ENCODE measurements at places on chromosomes 6 and 20.

DNA sequence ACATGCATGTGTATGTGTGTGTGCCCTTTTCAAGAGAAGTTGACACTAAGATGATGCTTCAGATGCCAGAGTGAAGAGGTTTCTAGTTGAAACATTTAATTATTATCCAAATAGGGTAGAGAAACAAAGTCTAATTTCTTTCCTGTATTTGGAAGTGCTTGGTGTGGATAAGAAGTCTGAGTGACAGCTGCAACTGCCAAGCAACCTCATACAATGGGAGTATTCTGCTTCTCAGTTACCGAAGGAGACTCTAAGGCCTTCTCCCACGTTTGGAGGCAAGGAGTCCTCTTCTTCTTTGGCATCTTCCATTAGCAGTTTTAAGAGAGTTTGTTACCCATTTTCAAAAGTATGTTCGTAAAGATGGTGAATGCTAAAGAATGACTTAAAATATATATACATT is 82.4 kb downstream of the HDGFL1 start:
- no peak for DNase-seq

- DNase-seq = no peak
Observed at GRCh38 chr6:1461207-1461606, 71.8 kb downstream of the FOXF2 start.

DNA sequence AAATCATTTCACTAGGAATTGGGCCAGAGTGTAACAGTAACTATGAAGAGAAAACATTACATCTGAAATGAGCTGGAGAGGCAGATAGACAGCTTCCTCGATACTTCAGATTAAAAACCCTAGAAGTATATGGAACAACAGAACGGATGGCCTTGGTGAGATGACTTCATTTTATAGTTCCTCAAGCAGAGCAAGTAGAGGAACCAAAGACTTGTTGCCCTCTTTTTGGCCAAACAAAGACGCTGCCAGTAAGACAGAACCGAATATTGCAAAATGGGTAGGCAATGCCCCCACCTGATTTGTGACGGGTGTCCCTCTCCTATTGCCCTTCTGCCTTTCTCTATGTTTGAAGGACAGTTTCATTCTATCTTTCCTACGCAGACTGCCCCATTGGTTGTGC is 53.5 kb downstream of the AGPAT4 start:
- DNase-seq = no peak

GRCh38 chr6:90109141-90109540 is 187.5 kb downstream of the BACH2 start:
- DNase-seq = no peak

- no peak for DNase-seq
Observed at GRCh38 chr6:36463676-36464075, 20.9 kb downstream of the KCTD20 start.

GRCh38 chr6:72282201-72282600 is 339.7 kb upstream of the KCNQ5 start:
- DNase-seq = no peak

DNA sequence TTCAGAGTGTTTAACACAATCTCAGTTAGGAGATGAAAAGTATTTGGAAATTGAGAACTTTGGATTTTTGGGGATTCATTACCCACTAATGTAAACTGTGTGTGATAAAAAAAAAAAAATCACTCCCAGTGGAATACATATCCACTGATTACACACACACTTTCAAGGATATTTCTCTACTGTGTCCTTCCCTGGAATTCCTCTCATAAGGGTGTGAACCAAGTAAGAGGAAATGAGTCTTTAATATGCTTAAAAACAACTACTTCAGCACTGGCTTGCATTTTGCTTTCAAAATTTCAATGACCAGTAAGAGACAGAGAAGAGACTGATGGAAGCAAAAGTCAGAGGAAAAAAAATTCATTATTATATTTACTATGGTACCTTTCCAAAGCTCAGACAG is 24.5 kb upstream of the MYCT1 start:
- no peak for DNase-seq

DNA sequence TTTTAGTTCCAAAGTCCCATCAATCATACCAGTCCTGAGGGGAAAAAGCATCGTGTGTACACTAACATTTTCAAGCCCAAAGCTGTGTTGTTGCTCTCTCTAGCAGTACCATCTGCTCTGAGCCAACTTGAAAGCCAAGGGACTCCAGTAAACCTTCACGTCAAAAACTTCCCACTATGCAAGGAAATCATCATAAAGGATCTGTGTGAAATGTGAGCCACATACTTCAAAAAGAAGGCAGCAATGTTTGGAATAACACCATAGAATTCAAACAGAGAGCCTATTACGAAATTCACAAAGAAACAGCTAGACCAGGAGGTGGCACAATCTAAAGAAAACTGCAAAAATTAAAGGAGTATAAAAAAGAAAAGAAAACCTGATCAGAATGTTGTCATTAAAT is 399.8 kb upstream of the EPHA7 start:
- DNase-seq = no peak

DNA sequence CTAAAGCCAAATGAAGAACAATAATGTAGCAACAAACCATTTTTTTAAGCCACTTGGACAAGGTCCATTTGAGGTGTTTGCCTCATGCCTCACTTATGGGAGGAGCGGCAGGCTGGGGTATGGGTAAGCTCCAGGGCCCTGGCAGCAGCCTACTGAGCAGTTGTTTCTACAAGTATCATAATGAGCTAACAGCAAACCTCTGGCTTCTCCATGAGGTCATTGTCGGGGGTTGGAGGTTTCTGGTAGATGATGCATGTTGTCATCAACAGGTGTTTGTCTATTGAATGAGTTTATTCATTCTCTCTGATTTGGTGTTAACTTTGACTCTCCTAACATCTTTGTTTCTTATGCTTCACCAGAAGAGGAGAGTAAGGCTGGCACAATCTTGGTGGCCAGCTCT is 150.7 kb downstream of the TBC1D7 start:
- DNase-seq = no peak
